ENCODE measurements at places on chromosomes 4 and X.

DNA sequence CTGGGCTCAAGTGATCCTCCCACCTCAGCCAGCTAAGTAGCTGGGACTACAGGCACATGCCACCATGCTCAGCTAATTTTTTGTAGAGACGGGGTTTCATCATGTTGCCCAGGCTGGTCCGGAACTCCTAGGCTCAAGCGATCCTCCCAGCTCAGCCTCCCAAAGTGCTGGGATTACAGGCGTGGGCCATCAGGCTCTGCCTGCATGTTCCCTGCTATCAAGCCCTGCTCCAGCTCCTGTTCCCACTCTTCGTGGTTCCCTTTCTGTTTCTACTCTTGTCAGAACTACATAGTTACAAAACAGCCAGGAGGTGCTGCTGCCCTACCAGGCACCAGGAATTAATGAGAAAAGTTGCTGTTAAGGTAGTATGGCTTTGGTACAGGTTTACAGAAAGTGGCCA, 8.7 kb downstream of the TIMP1 start:
- no peak for DNase-seq

DNA sequence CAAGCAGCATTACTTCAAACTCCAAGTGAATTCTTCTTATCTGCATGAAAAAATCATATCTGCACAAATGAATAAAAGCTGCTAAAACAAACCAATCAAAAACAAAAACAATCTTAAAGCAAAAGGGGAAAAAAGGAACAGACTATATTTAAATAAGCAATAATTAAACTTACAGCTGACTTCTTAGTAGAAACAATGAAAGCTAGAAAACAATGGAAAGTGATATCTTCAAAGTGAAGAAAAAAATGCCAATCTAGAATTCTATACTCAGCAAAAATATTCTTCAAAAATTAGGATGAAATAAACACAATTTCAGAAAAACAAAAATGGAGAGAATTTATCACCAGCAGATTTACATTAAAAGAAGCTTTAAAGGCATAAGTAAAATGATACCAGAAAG, 20.0 kb downstream of the STBD1 start:
- no peak for DNase-seq

DNA sequence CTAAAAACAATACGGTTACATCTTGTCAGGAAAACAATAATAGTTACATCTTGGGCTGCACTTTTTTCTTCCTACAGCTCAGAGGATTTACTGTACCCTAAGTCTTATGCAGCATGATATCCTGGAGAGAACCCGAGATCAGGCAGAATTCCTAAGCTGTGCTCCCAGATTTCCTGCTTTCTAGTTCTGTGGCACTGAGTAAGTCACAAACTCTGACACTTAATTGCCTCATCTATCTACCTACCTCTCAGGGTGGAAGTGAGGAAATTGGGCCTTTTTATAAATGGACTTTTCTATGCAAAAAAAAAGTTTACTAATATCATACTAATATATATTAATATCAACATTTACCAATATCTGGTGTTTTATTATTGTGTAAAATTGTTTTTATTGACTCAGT, 438.5 kb downstream of the INPP4B start:
- no peak for DNase-seq

DNA sequence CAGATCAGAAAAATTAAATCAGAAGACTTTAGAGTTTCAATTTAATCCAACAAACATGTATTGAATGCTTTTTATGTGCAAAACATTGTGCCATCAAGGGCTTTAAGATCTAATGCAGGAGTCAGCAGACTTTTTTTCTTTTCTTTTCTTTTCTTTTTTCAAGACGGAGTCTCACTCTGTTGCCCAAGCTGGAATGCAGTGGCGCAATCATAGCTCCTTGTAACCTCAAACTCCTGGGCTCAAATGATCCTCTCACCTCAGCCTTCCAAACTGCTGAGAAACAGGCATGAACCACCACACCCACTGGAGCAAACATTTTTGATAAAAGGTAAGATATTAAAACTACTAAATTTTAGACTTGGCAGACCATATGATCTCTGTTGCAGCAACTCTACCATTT, 24.6 kb upstream of the LRBA start:
- DNase-seq = no peak

DNA sequence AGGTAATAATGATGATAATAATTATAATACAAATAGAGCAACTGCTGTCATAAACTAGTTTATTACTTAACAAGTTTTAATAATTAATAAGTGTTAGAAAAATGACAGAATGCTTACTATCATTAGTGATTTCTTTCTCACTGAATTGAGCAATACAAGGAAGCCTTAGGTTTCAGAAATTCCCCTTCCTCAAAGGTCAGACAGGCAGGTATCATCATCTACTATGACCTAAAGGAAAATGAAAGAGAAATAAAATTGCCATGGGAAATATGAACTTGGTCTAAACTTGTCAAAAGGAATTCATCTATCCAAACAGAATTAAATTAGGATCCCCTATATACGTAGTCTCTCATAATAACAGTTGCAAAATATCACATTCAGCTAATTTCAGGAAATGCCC, 56.3 kb upstream of the SLC7A11 start:
- no peak for DNase-seq

- no peak for DNase-seq
Observed at GRCh38 chrX:119698845-119699244, 5.9 kb upstream of the SEPTIN6 start.

- no peak for DNase-seq
Observed at GRCh38 chrX:88135735-88136134, 611.3 kb upstream of the CPXCR1 start.

DNA sequence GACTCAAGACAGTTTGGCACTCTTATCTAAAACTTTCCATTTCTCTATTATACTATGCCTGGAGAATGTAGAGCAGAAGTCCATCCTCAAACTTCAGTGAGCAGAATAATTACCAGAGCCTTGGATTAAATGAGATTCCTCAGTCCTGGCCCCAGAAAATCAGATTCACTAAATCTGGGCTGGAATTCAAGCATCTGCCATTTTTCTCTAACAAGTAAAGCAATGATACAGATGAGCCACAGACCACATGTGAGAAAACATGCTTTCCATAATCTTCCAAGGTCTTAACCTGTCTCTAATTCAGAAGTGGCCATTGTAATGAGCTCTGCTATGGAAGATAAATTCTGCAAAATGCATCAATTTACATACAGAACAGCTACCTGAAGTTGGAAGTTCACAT, 25.4 kb downstream of the SOWAHB start:
- no peak for DNase-seq

DNA sequence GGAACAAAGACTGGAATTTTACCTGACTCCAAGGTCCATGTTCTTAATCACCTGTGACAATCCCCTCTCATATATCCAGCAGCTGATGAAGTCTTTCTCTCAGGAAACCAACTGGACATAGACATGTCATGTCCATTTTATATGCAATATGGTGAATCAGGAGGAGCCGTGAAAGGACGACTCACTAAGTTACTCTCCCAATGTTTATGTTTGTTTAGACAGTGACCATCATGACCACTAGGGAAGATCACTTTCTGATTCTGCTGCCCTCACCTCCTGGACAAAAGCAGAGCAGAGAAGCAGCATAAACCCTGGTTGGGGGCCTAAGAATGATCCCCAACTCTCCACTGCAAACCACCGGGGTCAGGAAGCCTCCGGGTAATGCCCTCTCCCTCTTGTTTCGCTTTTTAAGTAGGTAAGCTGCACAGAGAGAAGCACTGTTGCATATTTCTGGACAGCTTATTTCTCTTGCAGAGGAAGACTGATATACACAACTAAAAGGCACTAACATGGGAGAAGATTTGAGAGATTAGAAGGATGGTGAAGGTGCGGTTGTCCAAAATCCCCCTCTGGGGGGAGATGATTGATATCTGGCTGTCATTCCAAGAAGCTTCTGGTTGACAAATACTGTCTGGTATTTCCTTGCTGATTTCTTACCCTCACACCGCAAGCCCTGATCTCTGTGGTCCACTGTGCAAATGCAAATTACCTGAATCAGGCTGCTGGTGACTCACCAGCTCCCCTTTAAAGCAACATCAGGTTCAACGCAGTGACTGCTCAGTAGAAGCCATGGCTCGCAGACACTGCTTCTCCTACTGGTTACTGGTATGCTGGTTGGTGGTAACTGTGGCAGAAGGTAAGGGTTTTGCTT, at the start of gene ODAPH:
TSS of gene ODAPH (plus strand) at position 773 of the 871 bp plus-strand sequence. CDS start at position 790, 17 bp downstream.
- no peak for DNase-seq

GRCh38 chrX:112664924-112665323, 14.8 kb downstream of the LHFPL1 start:
- no peak for DNase-seq

DNA sequence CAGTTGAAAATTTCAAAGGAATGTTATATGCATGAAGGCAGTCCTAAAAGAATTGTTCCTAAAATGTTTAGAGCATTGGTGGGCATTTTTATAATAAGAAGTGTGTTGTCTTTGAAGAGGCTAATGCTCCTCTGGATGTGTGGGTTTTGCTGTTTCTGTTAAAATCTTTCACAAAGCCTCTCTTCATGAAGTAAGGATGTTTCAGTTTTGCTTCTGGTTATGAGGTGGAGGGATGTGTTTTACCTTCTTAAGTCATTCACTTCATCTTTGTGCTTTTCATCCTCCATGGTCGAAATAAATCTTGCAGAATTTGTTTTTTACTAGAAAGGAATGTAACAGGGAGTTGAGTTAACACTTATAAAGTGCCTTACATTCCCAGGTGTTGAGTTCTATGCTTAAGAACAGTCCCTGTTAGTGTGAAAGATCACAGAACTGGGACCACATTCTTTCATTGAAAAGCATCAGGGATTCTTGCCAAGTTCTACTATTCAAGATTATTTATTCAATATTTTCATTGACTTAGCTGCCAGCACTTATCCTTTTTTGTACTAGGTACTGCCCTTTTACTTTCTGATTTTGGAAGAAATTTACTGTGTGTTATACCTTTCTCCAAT, 21.1 kb downstream of the FHIP1A start:
- no peak for DNase-seq

DNA sequence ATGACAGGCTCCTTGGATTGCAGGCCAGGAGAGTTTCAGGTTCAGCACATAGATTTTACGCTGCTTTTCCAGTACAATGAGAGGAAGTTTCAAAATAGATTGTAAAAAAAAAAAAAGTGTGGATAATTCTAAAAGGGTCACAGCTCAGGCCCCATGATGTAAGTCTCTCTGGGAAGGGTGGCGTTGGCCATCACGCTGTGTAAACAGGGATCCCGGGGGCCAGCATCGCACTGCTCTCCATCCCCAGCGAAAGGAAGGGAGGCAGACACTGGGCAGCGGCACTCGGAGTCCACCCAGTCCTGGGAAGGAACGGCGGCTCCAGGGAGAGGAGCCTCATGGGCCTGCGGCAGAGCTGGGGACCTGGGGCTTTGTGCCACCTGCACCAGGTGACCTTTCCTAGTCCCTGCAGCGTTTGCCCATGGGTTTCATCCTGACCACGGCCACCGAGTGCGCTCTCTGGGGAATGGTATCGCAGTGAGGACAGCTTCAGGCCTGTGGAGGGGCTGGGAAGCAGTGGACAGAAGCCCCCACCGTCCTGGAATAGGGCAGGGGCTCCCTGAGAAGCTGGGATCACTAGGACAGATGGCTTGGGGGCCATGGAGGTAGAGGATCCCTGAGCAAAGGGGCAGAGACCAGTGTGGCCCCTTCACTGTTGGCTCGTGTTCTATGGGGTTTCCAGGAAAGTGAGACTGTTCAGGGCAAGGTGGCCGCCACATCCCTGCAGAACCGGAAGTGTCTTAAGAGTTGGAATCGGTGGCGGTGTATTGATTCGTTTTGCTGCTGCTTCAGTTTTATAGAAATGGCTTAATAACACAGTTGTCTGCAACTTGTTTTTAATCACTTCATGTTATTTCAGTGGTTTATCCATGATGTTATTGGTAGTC, 38.9 kb downstream of the RGS12 start:
- no peak for DNase-seq

GRCh38 chr4:143404555-143404954, 67.9 kb downstream of the GAB1 start:
- no peak for DNase-seq

GRCh38 chr4:38605181-38605752, 58.7 kb upstream of the KLF3 start:
- no peak for DNase-seq

GRCh38 chr4:27018076-27018475, 157.4 kb downstream of the STIM2 start:
- no peak for DNase-seq

GRCh38 chr4:177450426-177451107, 8.3 kb upstream of the AGA start:
- DNase-seq = no peak

GRCh38 chr4:173365359-173365996, 5.3 kb upstream of the SAP30 start:
- DNase-seq = no peak

DNA sequence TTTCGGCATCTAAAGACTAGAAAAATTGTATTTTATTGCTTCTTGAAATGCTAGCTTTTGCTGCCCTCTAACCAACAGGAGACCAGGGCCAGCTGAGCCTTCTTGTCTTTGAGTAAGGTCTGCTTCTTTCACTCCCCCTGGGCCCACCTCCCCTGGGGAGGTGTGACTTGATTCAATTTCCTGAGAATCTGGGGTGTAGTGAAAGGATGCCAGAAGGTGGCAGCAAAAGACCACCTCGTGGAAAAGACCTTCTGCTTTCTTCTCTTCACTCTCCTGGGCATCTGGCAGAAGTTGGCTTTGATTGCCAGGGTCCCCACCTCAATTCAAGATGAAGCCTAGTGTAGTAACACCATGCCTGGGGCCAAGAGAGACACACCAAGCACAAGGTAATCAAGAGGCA, 96.5 kb upstream of the MAOA start:
- peak; percentile 30 for DNase-seq

DNA sequence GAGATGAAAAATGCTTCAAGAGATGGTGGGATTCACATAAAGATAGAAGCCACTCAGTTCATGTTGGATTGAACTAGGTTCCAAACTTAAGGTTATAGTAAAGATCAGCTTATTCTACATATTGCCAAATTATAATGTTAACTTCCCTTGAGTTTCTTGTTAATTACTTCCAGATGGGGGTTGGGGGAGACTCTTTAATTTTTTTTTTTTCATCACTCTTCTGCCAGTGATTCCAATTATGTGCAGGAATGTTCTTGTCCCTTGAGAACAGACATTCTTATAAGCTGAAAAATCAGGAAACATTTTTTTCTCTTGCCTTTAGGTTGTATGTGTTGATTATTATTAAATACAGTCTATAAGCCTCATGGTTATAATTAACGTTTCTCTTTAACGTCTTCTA, 30.0 kb downstream of the MND1 start:
- DNase-seq = no peak

DNA sequence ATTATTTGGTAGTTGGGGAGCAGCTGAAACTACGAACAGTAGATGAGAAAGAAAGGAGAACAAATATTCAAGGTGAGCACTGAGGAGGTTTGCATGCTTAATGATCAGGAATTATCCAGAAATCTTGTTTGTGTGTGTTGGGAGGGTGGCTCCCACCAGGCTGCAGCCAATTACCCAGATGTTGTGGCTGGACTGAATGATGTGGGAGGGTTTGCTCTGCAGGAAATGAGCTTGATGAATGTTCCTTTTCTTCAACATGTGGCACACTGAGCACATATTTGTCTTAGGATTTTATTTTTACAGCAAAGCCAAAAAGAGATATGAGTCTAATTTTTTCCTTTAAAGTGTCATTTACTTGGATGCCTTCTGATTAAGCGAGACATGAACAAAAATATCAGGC, 48.3 kb upstream of the AMOT start:
- no peak for DNase-seq

All from tibial artery (tissue), 4 donors.